ELR (cell line): ENCODE measurements at places on chromosomes 7 and 10.
A peak's percentile ranks its signal among the peaks of the same experiment; 100 is the strongest.

DNA sequence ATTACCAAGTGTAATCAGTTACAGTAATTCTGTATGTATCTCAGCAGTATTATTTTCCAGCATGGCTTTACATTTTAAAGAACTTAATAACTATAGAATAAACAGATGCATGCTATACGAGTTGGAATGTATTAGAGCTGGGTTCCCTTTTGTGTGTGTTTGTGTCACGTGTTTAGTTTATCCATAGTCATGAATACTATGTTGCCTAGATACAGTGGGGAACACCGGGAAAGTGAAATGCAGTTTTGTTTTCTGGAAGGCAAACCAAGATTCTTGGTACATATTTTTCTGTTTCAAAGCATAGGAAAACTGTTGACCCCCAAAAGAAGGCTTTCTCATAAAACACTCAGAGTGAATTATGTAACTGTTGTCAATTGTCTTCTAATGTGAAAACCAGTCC is 119.0 kb downstream of the FANK1 start:
- DNase-seq, result no peak

DNA sequence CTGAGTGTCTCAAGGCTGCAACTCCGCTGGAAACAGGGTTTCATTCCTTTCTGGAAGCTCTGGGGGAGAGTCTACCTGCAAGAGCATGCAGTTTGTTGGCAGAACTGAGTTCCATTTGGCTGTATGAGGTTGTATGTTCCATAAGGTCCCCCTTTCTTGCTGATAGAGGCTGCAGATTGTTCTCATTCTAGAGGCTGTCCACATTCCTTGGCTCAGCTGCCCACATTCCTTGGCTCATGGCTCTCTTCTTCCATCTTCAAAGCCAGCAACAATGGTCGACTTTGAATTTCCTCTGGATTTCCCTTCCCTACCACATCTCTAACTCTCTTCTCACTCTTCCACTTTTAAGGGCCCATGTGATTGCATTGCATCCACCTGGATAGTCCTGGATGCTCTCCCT is 147.3 kb upstream of the CDCA7L start:
- no peak for DNase-seq

- DNase-seq, result no peak
Observed at GRCh38 chr10:53570221-53570620, 797.6 kb upstream of the MBL2 start.

DNA sequence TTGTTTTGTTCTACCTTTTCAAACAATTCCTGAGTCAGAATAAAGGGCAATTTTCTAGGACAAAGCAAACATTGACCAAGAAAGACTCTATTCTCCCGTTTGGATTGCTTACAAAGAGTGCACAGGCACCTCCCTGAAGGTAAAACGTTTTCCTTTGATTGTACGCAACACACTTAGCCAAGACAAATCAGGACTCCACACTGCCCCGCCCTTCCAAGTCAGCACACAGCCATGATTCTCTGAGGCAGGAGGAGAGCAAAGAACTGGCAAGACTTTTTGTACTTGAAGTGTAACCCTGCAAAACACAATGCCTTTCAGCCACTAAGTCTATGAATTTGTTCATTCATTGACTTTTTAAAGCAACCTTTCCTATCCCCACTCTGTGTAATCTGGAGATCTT is 85.0 kb upstream of the FAM180A start:
- DNase-seq, result no peak

- peak; percentile 60 for DNase-seq
Observed at GRCh38 chr10:22986771-22987542, 59.1 kb downstream of the ARMC3 start.

DNA sequence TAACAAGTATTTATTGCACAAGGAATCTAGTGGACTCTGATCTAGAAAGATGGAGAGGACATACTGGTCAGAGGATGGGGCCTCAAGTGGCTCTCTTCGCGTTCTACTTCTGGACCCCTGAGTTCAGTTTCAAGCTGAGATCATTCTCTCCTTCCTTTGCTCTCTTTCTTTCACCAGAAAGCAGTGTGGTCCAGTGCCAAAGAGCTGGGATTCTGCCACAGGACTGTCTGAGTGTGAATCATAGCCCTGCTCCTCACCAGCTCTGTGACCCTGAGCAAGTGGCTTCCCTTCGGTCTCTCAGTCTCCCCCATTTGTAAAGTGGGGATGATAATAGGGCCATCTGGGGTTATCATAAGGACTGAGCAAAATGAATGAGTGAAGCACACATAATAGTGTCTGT is 715.2 kb downstream of the SUGCT start:
- no peak for DNase-seq

- peak; percentile 75 for DNase-seq
Observed at GRCh38 chr7:83546586-83546985, 102.4 kb downstream of the SEMA3E start.

DNA sequence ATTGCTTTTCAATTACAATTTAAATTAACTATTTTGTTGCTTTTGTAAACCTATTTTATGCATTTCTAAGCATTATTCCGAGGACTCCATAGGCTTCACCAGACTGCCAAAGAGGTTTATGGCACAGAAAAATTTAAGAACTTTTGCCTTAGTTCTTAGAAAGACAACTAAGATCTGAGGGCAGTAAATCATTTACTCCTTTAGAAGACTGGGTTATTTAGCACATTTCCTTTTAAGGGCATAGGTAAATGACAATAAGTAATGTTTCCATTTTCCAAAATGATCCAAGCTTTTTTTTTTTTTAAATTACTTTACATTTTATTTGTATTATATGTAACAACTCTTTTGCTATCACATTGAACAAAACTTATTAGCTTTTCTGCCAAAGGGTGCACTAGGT is 15.0 kb upstream of the STEAP4 start:
- DNase-seq, result no peak

DNA sequence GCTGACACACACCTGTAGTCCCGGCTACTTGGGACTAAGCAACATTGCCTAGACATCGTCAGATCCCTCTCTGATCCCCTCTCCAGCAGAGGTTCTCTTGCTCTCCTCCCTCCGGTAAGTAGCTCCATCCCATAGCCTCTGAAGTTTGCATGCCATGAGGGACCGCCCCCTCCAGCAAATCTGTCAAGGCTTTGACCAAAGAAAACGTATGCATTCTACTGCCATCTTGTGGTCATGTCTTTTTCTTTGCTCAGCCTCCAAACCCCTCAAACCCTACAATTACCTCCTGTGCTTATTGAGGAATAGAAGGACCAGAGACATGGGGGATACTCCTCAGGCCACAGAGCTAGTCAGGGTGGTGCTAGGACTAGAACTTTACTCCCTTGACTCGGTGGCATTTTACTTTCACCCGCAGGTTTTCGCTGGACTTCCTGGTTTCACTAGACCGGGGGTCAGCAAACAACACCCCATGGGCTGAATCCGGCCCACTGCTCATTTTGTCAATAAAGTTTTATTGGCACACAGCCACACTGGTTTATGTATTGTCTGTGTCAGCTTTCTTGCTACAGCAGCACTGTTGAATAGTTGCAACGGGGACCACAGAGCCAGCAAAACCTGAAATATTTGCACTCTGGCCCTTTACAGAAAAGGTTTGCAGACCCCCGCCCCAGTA is 202.6 kb upstream of the FOXK1 start:
- peak; percentile 51 for DNase-seq

DNA sequence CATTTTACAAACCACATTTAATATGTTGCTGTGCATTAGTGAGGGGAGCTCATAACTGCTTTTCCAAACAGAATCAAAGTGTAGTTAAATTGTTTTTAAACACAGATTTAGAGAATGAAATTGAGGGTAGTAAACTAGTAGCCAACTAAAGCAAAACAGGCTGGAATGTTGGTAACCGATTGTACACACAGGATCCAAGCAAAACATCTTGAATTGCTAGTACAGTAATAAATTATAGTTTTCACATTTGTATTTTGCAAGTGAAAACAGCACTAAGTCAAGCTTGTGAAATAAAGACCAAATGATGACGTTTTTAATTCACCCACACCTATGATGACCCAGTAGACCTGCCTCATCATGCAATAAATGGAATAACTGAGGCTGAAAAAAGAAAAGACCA is 198.3 kb downstream of the HDAC9 start:
- DNase-seq, result no peak

GRCh38 chr7:108528183-108528712 is 2.3 kb upstream of the PNPLA8 start:
- DNase-seq, result no peak
